ENCODE measurements at places on chromosomes 5 and 9.
A peak's percentile ranks its signal among the peaks of the same experiment; 100 is the strongest.

DNA sequence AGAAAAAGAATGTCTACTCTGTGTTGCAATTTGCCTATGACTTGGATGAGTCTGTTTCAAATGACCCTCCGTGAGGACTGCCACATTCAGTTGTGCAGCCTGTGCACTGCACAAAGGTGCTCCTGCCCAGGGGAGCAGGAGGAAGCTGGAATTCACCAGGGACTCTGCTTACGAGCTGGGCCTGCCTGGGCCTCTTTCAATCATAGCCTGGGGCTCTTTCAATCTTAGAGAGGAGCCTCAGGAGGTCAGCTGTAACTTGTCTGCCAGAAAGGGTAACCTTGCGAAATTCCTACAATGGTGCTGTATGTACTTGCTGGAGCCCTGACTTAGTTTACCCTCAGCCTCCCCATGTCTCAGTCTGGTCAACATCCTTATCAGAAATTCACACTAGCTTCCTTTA, 8.4 kb upstream of the SFXN1 start:
- no peak for DNase-seq

GRCh38 chr9:21782205-21782604, 20.2 kb upstream of the MTAP start:
- no peak for DNase-seq

- DNase-seq = no peak
Measured at GRCh38 chr5:41219658-41220269, 6.4 kb upstream of the C6 start.

- no peak for DNase-seq
Measured at GRCh38 chr5:96006291-96006690, 44.6 kb upstream of the ELL2 start.

DNA sequence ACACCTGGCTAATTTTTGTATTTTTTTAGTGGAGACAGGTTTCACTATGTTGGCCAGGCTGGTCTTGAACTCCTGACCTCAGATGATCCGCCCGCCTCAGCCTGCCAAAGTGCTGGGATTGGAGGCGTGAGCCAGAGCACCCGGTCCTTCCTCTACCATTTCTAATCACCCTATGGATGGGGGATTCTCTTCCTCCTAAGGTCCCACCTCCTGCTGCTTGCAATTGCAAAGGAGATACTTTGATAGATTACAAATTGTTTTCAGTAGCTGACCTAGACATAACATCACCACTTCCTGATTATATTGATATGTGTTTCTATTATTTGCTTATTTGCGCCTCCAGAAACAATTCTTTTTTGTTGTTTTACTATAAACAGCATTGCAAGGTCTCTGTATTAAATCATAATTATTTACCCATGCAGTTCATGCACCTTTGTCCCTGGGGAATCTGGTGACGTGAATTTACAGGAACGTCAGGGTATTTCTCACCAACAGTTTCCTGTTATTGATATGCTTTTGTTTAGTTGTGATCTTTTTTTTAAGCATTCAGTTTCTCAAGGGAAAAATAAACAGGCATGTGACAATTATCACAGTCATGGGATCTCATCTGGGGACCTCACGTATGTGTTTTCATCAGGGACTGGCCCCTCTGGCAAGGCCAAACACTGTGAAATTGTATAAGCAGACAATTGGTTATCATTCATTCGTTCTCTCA, 43.2 kb downstream of the ESM1 start:
- DNase-seq = no peak

- no peak for DNase-seq
Measured at GRCh38 chr9:84139296-84140070, 158.9 kb downstream of the RMI1 start.

GRCh38 chr9:15885464-15885863, 332.6 kb downstream of the CCDC171 start:
- DNase-seq = no peak

DNA sequence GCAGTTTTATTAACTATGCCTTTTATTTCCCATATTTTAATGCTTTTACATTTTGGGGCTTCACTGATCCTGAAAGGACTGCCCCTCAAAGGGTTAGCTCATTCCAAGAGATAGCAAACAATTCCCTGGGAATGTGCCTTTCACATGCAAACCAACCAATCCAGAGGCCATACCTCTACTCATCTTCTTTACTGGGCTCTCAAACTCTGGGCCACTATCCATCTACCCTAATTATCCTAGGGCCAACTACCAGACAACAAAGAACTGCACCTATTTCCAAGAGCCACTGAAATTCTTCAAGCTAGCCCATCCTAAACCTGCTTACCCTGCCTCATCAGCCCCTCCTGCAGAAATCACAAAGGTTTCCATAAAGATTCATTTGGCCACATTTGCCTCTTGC, 364.7 kb downstream of the CDH12 start:
- DNase-seq = no peak

DNA sequence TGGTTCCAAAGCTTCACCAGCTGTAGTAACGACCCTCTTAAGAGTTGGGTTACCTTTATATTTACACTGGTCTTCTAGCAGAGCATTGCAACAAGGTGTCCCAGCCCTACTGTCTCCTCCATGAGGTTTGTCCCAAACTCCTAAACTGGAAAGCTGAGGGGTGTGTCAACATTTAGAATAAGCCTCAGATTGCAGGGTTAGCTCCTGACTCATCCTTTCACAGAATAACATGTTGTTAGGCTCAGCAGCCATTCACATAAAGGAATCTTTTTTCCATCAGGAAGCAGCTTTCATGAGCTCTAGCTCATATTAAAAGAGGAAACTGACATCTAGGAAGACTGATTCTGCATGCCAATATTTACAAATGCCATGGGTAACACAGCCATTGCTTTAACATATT, 238.7 kb downstream of the EFNA5 start:
- no peak for DNase-seq

DNA sequence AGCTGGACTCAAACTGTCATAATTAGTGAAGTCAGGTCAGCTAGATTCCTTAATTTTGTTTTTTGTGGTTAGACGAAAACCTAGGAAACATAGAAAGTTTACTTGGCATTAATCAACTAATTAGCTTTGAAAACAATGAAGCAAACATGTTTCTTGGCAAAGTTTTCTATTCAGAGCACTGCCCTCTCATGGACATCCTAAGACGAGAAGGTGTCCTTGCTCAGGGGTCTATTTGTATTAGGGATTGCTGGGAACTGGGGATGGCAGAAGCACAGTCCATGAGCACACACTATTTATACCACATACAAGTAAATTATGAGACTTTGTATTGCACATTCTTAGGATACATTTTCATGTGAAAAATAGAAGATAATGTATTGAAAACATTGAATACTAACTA, 49.7 kb downstream of the POC5 start:
- DNase-seq = no peak

GRCh38 chr5:149164731-149165130, 23.4 kb downstream of the ABLIM3 start:
- no peak for DNase-seq

DNA sequence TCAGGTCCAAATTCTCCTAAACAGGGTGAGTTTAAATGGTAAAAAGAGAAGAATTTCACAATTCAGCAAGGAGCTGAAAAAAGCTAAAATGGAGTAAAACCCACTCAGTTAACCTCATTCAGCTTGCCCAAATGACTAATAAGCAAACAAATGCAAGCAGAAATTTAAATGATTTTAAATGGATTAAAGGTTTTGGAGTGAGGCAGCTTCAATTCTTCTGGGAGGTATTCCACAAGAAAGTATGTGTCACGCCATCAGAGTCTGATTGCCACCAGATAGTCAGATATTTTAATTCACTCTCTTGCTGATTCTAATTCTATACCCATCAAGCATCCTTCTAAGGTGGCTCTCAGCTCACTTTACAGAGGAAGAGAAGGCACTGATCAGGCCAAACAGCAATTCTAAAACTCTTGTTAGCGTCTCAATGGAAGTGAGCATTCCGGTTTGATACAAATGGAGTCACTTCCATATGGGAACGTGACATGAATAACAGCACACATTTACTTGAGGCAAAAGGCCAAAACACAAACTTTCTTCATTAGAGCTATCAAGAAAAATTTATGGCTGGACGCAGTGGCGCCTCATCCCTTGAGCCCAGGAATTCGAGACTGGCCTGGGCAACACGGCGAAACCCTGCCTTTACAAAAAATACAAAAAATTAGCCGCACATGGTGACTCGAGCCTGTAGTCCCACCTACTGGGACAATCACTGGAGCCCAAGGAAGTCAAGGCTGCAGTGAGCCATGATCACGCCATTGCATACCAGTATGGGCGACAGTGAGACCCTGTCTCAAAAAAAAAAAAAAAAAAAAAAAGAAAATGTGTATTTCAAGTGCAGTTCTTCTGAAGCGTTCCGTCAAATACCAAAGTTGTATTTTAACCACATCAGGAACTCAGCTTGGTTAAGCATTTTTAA, 2.0 kb downstream of the CLK4 start:
- peak; percentile 28 for DNase-seq

GRCh38 chr9:136952321-136952850, 313 bp downstream of the LCN12 start:
- DNase-seq = no peak

DNA sequence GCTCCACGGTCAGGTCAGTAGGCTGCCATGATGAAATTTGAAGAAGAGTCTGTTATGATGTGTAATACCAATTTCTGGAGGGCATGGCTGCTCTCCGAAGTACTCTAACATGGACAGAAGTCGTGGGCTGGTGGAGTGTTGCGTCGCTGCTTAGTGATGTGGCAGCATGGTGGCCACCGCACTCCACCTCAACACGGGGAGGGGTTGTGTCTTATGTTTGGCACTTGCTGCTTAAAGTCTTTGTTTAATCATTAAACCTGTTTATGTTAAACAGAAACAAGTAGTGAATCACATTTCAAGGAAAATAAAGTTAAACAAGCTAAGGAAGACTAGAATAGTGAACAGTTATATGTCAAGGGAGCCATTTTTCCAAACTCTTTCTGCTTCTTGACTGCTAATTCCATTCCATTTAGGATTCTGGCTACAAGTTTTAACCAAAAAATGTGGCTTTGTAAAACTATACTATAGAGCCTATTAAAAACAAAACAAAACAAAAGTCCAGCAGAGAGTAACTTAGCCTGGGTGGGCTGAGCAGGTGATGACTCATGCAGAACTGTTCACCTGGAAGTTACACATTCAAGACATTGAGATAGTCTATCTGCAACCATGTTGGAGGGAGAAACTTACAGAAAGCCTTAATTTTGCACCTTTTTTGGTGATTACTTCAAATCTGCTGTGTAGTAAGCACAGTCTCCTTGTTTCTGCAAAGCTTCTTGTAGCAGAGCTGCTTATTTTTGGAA, 9.5 kb downstream of the HABP4 start:
- no peak for DNase-seq

DNA sequence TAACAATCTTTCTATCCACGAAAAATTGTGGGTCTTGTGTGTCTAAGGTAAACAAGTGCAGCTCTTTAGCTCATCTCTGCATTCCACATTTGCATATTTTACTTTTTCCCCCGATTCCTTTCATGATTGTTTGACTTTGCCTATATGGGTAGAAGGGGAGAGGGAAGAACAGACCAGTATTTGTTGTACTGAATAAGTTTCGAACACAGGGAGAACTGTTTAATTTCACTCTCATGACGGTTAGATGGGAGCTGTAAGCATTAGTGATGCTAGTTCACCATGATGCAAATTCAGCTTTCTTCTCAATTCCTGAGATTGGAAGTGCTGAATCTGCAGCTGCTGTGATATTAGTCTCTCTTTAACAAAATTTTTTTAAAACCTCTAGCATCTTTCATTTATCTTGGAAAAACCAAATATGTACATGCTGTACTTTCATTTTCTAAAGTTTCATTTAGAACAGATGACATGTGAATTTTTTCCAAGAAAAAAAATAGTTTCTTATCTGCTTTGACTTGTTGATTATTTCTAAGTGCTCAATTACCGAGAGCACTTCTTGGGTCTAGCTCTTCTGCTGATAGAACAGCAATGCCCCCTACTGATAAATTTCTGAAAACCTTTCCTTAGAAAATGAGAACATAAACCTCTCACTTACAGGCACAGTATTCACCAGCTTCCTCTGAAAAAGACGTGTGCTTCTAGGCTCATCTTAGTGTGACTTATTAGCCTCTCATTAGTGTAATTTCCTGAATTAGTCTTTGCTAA, 149.5 kb downstream of the BAAT start:
- peak; percentile 26 for DNase-seq

- DNase-seq = no peak
Measured at GRCh38 chr5:152711801-152712388, 306.8 kb upstream of the NMUR2 start.

GRCh38 chr5:137598399-137598798, 99.3 kb upstream of the SPOCK1 start:
- no peak for DNase-seq

GRCh38 chr9:85723215-85723614, 18.5 kb downstream of the AGTPBP1 start:
- no peak for DNase-seq

- DNase-seq = no peak
Measured at GRCh38 chr9:134216961-134217360, 52.6 kb upstream of the RNU6ATAC start.

GRCh38 chr9:68653141-68653595, 51.9 kb upstream of the PIP5K1B start:
- no peak for DNase-seq

GRCh38 chr5:179124853-179125788, 64.9 kb downstream of the ZNF354C start:
- DNase-seq = no peak

GRCh38 chr9:86795047-86795442, 152.3 kb downstream of the GAS1 start:
- no peak for DNase-seq

- no peak for DNase-seq
Measured at GRCh38 chr5:109936996-109937395, 247.3 kb downstream of the MAN2A1 start.

GRCh38 chr5:173035904-173036707, 20.0 kb upstream of the CREBRF start:
- DNase-seq = no peak

DNA sequence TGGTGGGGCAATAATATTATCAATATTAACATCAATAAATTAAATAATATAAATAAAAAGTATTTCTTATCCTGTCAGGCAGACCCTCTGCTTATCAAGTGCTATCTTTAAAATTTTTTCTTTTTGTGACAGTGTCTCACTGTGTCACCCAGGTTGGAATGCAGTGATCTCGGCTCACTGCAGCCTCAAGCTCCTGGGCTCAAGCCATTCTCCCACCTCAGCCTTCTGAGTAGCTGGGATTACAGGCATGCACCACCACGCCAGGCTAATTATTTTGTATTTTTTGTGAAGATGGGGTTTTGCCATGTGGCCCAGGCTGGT, 53.2 kb downstream of the NDST1 start:
- no peak for DNase-seq

DNA sequence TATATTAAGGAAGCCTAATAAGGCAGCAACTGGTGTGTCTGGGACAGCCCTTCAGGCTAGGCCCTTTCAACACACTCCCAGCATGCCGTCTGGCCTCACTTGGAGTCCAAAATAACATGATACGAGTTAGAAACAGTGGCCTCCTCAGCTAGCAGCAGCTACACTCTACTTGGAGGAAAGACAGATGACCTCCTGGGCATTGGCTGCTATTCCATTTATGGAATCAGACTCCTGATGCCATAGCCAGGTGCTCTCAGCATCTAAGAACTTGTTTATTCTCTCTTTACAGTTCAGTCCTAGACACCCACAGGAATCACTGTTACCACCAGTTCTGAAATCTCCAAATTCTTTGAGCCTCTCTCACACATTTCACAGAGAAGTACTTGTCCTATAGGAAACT, 31.8 kb downstream of the RUSC2 start:
- DNase-seq = no peak
